ENCODE measurements at places on chromosomes 1 and 21.

GRCh38 chr1:231971397-231972110 lies 345.0 kb downstream of the DISC1 start:
- DNase-seq, result no peak

DNA sequence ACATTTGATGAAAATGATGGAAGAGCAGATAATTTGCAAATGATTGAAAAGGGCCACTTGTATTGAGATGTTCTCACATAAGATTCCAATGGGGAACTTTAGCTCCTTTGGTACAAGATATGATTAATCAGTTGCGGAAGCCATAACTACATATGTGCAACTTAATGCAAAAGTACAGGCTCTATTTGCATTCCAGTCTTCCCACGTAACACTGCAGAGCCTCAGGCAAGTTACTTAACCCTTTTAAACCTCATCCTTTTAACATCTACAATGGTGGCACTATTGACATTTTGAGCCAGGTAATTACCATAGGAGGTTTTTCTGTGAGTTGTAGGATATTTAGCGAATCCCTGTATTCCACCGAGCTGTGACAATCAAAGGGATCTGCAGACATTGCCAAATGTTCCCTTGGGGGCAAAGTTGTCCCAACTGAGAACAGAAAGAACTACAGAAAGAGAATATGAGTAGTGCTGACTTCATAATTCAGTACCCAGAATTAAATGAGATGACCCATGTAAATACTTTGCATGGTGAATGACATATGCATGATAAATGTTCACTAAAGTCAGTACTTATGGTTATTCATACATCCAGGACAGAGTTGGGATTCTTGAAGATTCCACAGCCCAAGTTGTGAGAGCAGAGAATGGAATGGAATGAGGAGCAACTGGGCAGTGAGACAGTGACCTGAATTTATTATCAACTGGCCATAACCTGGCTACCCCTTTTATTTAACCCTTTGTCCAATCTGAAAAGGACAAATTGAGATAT lies 62.6 kb downstream of the SPAG17 start:
- DNase-seq, result no peak

DNA sequence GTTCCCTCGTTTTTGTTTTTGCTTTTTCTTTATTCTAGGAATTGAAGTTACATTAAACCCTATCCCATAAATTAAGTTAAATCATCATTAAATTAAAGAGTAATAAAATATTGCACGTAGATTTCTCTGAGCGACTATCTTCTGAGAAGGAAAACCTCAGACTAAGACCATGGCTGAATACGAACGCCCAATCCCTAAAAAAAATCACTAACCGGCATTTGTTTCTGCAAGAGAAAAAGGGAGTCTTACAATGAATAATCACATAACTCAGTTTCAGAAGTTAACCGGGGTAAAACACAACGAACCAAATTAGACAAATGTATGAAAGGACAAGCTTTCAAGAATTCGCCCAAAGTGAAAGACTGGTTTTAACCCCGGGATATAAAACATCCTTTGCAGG lies 1.3 kb downstream of the PIK3R3 start:
- no peak for DNase-seq

DNA sequence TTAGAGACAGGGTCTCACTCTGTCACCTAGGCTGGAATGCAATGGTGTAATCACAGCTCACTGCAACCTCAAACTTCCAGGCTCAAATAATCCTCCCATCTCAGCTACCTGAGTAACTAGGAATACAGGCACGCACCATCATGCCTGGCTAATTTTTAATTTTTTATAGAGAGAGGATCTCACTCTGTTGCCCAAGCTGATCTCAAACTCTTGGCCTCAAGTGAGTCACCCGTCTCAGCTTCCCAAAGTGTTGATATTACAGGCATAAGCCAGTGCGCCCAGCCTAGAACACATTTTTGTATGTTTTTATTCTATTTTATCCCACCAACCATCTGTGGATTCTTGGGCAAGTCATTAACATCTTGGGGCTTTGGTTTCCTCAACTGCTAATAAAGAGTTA lies 100.5 kb downstream of the AK5 start:
- no peak for DNase-seq

DNA sequence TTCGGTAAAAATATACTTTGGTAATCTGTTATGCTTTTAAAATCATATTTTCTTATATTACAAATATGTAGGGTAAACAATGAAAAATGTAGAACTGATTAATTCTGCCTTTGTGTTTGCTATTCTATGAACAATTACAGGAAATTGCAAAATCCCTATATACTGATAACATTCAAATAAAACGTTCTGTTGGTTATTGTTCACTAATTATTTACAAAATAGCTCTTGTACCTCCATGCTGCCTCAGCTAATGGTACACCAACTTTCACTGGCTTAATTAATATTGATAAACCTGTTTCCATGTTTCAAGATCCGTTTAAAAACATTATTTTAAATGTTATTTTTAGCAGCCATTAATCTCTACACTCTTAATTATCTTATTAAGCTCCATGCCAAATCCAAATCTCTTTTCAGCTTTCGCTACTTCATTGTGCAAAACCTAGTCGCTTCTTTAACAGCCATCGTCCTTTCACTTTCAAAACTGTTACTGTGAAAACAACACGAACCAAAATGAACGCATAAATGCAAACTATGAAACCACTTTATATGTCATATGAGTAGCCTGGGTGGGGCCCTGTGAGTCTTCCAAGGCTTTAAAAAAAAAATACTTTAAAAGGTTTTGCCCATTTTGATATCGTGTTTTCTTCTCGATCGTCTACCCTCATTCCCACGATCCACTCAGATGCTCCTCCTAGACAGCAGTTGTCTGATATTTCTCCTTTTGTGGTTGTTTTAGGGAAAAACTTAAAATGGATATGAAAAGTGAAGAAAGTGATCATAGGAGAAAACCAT lies 807.1 kb downstream of the USP25 start:
- DNase-seq, result no peak

Data from CD4-positive, alpha-beta T cell treated with Interleukin-4 for 4 hours (primary cell).